ENCODE measurements at places on chromosomes 1 and 21.
A peak's percentile ranks its signal among the peaks of the same experiment; 100 is the strongest.

GRCh38 chr1:1345860-1346500 is 3.2 kb downstream of the DVL1 start:
- no peak for DNase-seq

GRCh38 chr1:171834821-171835220 is 6.5 kb upstream of the DNM3 start:
- no peak for DNase-seq

DNA sequence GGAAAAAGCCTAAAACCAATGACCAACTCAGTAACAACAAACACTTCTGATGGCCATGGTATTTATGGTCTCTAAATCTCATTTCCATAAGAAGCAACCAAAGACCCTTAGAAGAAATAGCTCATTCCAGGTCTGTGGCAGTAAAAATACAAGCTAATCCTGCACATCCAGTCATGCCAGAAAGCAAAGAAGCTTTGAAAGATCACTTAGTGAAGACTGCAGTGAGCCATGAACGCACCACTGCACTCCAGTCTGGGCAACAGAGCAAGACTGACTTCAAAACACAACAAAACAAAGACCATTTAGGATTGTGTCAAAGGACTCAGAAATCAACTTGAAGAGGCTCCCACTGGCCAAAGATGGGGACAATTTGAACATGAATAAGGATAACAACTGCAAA is 18.4 kb upstream of the ELK4 start:
- DNase-seq = no peak

GRCh38 chr1:110249256-110249655 is 39.1 kb downstream of the KCNC4 start:
- no peak for DNase-seq

GRCh38 chr1:56330391-56331026 is 248.9 kb downstream of the PLPP3 start:
- DNase-seq = no peak

- no peak for DNase-seq
Observed at GRCh38 chr1:20534659-20535417, 17.5 kb upstream of the FAM43B start.

- no peak for DNase-seq
Observed at GRCh38 chr1:20137055-20137454, 2.1 kb upstream of the PLA2G2F start.

DNA sequence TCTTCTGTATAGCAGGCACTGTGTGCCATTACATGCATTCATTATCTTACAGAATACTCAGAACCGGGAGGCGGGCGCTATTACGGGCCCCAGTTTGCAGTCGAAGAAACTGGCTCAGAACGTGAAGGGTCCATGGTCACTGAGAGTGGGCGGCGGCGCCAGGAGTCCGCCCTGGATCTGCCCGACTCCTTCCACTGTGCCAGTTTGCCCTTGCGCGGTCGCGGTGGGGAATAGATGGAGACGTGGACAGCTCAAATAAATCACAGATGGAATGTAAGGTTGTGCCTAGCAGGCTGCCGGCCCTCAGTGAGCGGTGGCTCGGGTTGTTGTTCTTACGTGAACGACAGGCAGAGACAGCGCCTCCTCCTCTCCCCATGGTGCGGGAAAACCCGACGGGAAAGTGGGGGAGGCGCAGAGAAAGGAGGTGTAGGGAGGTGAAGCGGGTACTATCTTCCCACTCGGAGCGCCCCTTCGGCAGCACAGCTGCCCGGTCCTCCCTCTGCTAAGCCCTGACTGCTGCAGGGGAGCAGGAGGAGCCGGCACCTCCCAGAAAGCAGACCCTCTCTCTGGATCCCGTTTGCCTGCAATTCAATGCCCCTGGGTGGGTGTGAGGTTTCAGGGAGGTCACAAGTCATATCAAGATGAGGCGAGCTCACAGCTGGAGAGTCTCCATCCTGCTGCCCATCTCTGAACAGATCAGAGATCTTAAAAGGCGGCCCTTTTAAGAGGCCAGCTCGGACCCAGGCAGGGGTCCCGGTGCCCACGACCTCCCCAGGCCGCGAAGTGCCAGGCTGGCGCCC is 1.1 kb downstream of the COL9A2 start:
- peak; percentile 73 for DNase-seq

DNA sequence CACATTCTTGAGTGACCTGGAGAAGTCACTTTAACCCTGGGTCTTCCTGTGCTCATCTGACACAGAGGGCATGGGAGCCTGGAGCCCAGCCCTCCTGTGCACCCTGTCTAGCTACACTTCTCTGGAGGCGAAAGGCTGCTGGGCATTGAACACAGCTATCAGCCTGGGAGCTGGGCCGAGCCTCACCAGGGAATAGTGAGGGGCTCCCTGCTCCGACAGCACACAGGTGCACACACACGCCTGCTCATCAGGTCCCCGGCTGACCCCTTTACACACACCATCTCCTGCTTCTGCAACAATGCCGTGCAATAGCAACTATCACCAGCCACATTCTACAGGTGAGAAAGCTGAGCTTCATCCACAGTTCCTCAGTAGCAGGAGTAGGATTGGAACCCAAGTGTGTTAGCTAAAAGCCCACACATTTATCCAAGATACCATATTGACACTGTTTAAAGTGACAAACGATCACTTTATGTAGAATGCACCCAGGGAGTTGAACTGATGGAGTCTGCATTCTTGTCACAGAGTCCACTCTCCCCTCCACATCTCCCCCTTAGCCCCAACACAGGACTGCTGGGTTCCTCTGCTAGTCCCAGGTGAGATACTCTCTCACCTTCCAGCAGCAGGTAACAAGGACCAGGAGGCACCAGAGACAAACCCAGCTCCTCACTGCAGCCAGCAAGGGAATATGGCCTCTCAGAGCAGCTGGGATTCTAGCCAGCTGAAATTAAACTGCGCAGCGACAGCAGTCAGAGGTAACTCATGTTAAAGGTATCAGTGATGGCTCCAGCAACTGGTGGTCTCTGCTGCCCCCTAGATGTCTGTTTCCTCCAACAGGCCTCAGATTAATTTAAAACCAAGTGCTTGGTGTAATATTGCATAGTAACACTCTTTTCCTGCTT is 18.3 kb upstream of the CAPN8 start:
- DNase-seq = peak; percentile 85

DNA sequence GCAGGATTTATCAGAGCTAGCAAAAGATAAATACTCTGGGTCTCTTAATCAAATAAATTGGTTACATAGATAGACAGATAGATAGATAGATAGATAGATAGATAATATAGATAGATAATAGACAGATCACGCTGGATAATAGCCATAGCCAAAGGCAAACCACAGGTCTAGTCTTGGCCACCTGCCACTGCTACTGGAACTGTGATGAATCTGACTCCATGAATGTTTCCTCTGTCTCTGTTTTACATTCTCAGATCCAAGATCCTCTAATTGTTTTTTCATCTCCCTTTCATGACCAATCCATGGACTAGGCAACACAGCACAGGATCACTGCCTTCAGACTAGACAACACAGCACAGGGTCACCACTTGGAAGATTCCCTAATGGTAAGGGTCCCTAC is 444.7 kb upstream of the NFIA start:
- DNase-seq = no peak

DNA sequence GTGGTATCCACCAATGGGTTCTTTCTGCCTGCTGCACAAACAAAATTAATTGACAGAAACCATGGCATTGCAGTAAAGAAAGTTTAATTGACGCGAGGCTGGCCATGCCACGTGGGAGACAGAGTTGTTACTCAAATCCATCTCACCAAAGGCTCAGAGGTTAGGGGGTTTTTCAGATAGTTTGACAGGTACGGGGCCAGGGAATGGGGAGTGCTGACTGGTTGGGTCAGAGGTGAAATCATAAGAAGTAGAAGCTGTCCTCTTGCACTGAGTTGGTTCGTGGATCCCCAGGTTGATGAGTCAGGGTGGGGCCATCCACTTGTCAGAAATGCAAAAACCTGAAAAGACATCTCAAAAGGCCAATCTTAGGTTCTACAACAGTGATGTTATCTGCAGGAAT is 941 bp upstream of the TBCE start:
- DNase-seq = no peak

GRCh38 chr1:31926252-31926651 is 11.9 kb downstream of the PTP4A2 start:
- no peak for DNase-seq

DNA sequence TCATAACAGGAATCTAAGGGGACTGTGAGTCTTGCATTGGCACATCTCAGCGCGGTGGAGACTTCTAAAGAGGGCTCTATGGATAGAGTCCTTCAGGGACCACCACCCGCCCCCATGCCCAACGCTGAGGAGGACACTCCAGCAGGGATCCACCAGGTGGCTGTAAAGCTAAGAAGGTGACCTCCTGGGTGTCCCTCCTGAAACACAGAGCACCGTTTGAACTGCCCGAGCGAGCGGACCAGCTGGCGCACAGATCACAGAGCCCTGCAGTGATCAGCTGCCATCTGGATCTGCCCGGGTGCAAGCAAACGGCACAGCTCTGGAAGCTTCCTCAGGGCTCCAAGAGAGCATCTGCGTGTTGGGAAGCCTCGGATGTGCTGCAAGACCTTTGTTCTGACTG is 51.3 kb upstream of the LYST start:
- DNase-seq = peak; percentile 38

DNA sequence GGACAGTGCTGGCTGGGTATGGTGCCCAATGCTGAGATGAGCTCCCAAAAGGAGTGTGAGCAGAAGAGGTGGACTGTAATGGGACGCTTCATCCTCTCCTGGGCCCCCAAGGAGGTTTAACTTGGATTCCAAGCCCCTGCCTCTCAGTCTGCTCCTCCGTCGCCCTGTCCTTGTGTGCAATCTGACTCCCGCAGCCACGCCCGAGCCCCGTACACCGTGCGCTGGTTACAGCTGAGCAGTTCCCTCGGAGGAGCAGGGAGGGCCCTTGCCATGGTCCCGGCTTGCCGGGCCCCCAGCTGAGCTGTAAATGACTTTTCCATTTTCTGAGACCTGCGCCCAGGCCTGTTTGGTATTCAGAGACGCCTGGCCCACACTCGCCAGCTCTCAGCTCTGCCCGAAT is 53.7 kb downstream of the PAX7 start:
- DNase-seq = no peak

GRCh38 chr1:116492358-116492811 is 78.4 kb downstream of the CD58 start:
- no peak for DNase-seq
